Cortex of kidney (tissue), 1 donor: ENCODE measurements at places on chromosomes 16 and 17.

DNA sequence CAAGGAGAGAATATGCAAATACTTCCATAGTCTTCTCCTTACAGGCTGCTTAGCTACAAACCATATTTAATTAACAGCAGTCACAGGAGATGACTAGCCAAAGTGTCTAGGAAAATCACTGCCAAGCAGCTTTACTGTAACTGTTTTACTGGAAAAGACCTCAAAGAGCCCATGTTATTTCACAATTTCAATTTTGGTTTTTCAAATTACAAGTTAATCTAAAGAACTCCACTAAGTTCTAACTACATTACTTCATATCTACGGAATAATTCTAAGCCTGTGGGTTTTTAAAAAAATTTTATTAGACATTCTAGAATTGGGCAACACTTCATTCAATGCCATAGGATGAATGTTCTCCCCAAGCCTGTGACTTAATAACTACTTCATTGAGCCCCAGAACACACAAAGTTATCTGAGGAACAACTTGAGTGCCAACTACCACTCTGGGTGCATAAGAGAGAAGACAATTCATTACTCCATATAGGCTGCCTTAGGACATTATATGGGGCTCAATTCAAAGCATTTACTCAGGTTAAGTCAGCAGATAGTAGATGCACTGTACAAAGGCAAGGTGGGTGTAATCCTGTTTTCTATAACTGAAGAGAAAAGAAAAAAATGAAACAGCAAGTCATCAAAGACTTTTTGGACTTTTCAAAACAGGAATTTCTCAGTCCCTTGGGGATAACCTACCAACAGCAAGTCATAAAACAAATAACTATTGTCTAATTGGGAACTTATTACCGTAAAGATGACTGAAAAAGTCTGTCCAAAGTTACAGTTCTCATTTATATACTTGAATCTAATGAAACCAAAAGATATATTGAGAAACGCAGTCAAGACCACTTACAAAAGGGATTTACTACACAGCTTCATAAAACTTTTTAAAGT lies 33.0 kb downstream of the STAT3 start:
- DNase-seq: no peak

GRCh38 chr17:17025621-17026020 lies 16.6 kb upstream of the MPRIP start:
- no peak for DNase-seq

- no peak for DNase-seq
These were observed 756 bp upstream of the MVP start for GRCh38 chr16:29819506-29819905.

GRCh38 chr16:89502081-89502843 lies 5.9 kb upstream of the SPG7 start:
- no peak for DNase-seq

- no peak for DNase-seq
These were observed 21.9 kb upstream of the GPRC5C start for GRCh38 chr17:74410001-74410443.

DNA sequence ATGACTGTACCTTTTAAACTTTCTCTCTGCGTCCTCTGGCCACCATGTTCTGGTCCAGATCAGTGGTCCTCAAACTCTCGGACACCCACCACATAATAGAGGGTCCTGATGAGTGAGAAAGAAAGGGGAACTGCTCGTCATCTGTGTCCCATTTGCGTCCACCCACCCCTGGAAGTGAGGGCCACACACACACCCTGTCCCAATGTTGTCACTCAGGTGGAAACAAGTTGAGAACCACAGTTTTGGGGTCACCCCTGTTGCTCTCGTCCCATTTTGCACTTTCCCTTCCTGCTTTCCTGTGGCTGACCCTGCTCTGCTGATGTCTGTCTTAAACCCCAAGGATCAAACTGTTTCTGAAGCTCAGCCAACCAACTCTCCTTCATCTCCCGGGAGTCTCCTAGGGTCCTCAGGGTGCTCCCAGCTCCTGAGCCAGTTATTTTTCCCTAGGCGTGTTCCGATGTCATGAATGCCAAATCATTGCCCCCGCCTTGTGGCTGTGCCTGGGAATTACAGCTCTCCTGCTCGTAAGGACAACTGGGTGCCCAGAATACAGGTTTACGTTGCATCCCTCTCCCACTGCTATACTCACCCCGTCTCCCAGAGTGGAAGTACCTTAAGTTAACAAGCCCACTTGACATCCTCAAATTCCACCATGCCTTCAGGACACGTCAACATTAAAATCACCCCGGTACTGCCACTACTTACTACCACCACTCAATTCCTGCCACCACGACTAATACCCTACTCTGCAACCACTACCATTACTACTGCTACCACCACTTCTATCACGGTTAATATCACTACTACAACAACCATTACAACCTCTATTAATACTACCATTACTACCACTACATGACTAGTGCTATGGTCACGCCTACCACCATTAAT lies 26.0 kb upstream of the HNF1B start:
- DNase-seq: no peak

DNA sequence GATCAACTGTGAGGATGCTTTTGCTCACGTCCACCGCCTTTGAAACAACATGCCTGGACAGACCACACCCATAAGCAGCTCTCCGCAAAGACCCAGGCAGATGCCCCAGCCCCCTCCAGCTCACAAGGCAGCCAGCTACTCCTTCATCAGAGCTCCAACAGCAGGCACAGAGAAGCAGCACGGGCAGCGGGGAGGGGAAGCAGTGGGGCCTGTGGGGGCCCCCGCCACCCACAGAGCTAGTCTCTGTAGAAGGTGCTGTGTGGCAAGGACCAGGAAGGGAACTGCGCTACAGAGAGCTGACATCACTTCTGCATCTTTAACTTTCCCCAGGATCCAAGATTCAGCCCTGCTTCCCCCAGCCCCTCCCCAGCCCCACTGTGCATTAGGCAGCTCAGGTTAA lies 10.0 kb upstream of the SCNN1G start:
- DNase-seq: no peak

GRCh38 chr17:81863123-81863675 lies 2.9 kb upstream of the P4HB start:
- no peak for DNase-seq

- no peak for DNase-seq
These were observed 9.8 kb downstream of the UNC13D start for GRCh38 chr17:75834279-75834920.

DNA sequence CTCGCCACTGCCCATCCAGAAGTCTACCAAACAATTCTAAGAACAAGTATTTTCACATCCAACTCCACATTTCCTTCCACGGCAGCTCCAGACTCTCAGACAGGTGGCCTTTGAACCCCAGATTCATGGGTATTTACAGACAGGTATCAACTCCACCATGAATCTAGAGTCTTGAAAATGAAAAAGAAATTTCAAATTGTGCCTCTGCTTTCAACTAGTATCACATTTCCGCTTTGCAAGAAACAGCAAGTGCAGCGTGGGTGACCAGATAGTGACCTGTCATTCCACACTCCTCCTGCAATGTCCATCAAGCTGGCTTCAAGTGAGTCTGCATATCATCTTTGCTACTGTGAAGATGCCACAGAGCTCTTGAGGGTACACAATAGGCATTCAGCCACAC lies 232.4 kb upstream of the RPL38 start:
- no peak for DNase-seq

- DNase-seq: no peak
These were observed 266.7 kb downstream of the SHISA9 start for GRCh38 chr16:13168091-13168572.

GRCh38 chr17:35467824-35468223 lies 19.3 kb upstream of the SLFN13 start:
- DNase-seq: no peak

DNA sequence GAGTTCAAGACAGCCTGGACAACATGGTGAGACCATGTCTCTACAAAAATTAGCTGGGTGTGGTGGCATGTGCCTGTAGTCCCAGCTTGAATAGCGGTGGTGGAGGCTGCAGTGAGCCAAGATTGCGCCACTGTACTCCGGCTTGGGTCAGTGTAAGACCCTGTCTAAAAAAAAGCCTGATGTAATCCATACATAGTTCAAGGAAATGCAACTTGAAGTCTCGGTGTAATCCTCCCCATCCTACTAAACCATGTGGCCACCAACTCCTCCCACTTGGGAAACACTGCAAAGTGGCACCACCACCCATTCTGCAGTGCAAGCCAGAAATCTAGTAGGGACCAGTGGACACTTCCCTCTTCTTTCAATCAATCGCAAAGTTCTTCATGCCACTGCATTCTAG lies 5.4 kb upstream of the KPNB1 start:
- DNase-seq: no peak

GRCh38 chr16:345772-346171 lies 6.8 kb downstream of the AXIN1 start:
- no peak for DNase-seq

GRCh38 chr17:54063639-54064038 lies 240.9 kb downstream of the KIF2B start:
- no peak for DNase-seq

- DNase-seq: no peak
These were observed 312.2 kb upstream of the GOT2 start for GRCh38 chr16:59046335-59046734.

- DNase-seq: no peak
These were observed 26.3 kb upstream of the CACNA1H start for GRCh38 chr16:1126586-1126985.

DNA sequence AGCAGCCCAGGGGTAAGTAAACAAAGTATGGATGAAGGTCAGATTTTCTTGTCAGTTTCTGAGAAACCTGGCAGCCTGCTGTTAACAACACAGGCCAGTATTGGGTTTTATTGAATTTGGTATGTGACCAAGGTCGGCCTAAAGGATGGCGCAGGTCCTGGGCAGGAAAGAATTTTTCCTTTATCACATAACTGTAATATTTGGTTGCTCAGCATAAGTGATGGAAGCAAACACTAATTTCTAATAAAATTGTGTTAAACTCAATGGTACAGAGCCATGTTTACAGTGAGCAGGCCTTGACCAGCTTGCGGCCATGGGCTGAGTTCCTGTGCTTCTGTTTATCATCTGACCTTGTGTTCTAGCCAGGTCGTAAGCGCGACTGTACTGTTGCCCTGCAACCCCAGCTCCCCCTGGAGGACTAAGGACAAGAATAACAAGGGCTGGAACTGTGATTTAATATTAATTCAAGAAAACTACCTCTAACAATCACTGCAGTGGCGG lies 10.5 kb downstream of the POLDIP2 start:
- DNase-seq: no peak

GRCh38 chr17:59124665-59125064 lies 18.0 kb upstream of the TRIM37 start:
- DNase-seq: no peak

DNA sequence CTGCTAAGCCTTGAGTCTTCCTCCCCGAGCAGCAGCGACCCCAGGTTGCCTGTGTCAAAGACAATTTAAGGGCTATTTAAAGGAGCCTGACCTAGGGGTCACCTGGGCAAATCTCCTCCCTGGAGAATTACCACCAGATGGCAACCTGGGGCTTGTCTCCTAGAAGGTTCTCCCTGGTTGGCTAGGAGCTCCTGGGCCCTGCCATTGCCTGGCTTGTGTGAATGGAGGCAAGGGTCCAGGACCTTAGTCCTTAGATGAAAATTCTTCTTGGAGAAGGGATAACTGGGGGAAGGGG lies 51.3 kb upstream of the TAC4 start:
- no peak for DNase-seq

DNA sequence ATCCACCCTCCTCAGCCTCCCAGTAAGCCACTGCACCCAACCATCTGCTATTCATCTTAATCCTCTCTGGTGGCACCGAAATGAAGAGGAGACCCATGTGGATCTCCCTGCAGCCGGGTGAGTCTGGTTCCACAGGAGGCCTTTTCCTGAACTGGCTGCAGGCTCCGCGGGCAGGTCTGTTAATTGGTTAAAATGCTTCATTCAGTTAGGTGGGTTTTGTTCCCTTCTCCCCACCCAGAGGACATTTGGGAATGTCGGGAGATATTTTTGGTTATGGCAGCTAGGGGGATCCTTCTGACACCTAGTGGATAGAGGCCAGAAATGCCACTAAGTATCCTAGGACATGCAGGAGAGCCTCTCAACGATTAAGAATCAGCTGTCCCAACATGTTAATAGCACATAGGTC lies 16.7 kb downstream of the C16orf54 start:
- DNase-seq: no peak

- DNase-seq: no peak
These were observed 49.0 kb upstream of the ZNF750 start for GRCh38 chr17:82888583-82889495.

DNA sequence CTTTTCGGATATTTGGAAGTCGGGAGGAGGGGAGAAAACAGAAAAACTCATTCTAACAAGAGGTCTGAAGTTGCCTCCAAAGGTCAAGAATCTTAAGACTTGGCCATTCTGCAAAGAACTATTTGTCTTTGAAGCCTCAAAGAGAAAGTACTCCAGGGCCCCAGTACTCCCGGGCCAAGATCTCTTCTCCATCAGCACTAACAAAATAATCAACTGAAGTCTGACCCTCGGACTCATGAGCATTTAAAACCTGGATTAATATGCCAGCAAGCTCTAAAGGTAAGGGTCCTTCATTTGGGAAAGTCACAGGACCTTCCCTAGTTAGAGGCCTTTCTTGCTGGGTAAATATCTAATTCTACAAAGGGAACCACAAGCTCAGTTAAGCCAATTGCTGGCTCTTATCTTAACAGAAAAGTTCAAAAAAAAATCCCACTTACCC lies 4.5 kb downstream of the AXIN2 start:
- DNase-seq: no peak

GRCh38 chr16:89132194-89133005 lies 38.7 kb downstream of the ACSF3 start:
- DNase-seq: no peak

- DNase-seq: no peak
These were observed 72.1 kb downstream of the COPRS start for GRCh38 chr17:31786796-31787481.

- no peak for DNase-seq
These were observed 13.0 kb upstream of the GGA2 start for GRCh38 chr16:23523321-23523720.

DNA sequence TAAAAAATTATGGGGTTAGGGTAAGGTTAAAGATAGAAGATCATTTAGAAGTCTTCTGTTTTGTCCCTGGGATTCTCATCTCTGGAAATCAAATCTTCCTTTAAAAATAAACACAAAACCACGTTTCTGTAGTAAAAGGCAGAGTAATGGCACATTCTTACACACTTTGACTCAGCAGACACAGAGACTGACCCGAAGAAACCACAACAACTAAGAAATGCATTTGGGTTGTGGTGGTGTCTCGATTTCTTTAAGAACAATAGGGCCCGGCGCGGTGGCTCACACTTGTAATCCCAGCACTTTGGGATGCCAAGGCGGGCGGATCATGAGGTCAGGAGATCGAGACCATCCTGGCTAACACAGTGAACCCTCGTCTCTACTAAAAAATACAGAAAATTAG lies 54.9 kb upstream of the MYH10 start:
- DNase-seq: no peak

GRCh38 chr16:56295739-56296527 lies 104.6 kb downstream of the GNAO1 start:
- no peak for DNase-seq

- no peak for DNase-seq
These were observed 1.6 kb downstream of the ASIC2 start for GRCh38 chr17:33291248-33292200.

- no peak for DNase-seq
These were observed 14.8 kb upstream of the NUP93 start for GRCh38 chr16:56715126-56715525.
